H9 (cell line): ENCODE measurements at places on chromosomes 6 and 20. TPM values are rescaled to one million over a fixed set of nuclear protein-coding genes. Genes with fewer than 3 reads are reported as not detected.

- DNase-seq: no peak
Measured at GRCh38 chr6:132830334-132830751, 16.0 kb downstream of the RPS12 start.

Gene RAMACL
- total RNA-seq: 0.28 and 0.29 TPM in 2 replicates

DNA sequence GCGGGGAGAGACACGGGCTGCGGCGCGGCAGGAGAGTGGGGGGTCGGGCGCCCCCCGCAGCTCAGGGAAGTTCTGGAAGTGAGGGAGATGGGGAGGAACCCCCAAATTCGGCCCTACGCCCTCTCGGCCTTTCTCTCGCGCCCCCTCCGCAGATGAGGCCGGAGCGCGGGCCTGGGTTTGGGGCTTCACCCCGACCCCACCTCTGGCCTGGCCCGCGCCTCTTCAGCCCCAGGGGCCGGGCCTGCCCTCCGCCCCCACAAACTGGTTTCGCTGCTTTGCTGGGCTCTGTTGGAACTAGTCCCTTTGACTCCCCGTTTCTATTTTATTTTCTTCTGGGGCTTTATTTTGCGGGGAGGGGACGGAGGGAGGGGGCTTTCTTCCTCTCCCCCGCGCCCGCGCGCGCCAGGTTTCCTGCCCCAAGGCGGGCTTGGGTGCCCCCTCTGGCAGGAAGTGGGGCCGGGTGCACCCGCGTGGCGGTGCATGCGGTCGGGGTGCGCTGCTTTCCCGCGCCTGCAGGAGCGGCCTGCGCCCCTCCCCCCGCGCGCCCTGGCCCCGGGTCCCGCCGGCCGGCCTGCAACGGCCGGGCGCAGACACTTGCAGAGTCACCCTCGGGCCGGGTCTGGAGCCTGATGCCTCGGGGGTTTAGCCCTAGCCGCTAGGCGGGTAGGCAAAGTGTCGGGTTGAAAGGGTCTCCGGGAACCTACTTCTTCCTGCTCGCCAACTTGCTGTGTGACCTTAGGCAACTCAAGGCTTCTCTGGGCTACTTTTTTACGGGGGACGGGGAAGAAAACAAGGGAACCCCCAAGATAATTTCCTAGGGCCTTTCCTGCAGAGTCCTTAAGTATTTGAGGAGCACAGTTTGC is 1.3 kb downstream of the HMGA1 start:
- DNase-seq: peak; percentile 49

DNA sequence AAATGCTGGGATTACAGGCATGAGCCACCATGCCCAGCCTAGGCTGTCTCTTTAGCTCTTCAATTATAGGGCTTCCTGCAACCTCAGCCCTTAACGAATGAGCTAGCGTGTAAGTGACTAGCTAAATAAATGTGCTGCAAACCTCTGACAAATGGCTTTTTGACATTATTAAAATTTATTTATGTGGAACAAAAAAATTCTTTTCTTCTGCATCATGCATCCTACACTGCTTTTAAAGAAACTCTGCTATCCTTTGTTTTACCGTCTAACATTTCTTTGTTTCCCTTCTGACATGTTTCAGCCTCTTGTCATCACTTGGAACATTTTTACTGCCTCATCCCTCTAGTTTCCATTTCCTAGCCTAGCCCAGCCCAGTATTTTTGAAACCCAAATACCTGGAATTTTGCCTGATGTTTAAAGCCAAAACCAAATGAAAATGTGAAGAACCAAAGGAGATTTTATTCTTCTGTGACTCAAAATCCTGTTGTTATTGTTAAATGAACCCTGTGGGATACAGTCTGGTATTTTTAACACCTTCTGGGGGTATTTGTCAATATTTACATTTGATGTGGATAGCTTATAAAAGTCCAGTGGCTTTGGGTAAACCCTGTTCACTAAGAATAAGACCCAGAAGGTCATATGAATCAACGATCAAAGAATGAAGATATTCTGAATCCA is 9.5 kb downstream of the NT5E start:
- DNase-seq: no peak

GRCh38 chr20:58716476-58717277 is 24.1 kb downstream of the NPEPL1 start:
- peak; percentile 29 for DNase-seq

DNA sequence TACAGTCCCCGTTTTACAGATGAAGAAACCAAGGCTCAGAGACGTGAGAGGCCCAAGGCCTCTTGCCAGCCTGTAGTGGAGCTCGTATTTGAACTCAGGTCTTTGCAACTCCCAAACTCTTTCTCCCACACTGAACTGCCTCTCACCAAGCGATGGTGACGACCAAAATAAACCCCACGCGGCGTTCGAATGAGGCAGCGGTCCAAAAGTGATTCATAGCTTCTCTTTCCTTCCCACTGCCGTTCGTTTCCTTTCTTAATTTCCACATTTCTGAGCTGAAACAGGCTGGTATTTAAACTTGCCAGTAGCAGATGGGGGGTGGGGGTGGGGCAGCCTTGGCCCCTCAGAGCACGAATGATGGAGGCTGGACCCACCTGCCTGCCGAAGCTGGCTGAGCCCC is 252.9 kb upstream of the KCNG1 start:
- no peak for DNase-seq

- DNase-seq: no peak
Measured at GRCh38 chr6:53989504-53989903, 121.7 kb upstream of the MLIP start.

DNA sequence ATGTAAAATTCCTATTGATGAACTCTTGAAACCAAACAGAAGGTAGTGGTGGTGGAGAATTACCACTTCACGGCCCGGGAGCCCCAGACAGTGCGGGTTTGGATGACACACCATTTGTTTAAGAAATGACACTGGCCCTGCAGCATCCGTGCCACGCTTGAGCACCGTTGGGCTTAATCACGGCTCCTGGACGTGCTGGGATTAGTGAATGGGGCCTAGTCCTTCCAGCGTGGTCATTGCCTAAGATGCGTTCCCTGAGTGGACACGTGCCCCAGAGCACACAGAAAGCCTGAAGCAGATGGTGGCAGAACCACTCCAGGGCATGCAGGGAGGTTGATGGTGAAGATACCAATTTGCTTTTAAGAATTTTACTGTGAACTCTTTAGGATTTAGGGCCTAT is 14.5 kb downstream of the STX16 start:
- DNase-seq: no peak

GRCh38 chr6:67131827-67132226 is 1424.8 kb upstream of the EYS start:
- DNase-seq: no peak

Gene MUC22
- not detected in 2 replicates for total RNA-seq

DNA sequence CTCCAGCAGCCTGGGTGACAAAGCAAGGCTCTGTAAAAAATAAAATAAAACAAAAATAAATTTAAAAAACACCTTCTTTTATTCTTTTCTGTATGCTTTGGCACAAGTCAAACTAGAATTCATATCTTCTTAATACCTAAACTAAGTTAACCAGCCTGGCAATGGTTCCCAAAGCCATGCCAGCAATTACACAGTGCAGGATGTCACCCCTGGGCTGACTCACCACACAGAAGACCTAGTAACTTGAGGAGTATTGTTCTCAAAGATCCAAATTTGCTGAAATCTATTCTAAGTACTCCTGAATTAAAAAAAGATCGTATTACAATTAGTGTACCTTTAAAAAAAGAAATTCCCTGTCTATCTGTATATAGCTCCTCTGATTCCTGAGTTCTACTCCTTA is 162.7 kb upstream of the SGK1 start:
- no peak for DNase-seq

DNA sequence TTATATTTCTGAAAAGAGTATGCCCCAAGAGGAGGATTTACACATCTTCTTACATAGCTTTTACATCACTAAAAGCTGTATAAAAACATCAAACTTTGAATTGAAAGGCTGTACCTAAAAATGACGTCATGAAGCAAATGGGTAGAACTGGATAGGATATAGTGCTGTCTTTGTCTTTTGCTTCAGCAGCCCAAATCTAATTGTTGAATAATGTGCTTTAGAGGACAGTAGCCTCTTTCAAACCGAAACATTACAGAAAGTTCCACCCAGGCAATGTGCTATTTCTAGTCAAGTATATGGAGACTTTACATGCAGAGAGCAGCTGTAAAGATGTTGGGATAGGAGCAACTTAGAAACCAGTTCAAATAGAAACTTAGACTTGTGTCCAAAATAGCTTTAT is 51.9 kb downstream of the ADGRG6 start:
- DNase-seq: no peak

Gene TOMM34
- 37.5 and 40.1 TPM in 2 replicates for total RNA-seq

Gene CLPSL2
- total RNA-seq: 4.4 and 6.0 TPM in 2 replicates
